CD4-positive, alpha-beta T cell treated with Interleukin-10 for 1 hour (primary cell): ENCODE measurements at places on chromosomes 3 and 15.

- DNase-seq: no peak
Observed at GRCh38 chr3:156433910-156434309, 121.0 kb downstream of the SSR3 start.

- no peak for DNase-seq
Observed at GRCh38 chr3:195825191-195825588, 13.5 kb upstream of the MUC4 start.

GRCh38 chr3:175879417-175879816 is 1020.3 kb downstream of the NAALADL2 start:
- DNase-seq: no peak

- DNase-seq: no peak
Observed at GRCh38 chr3:24311881-24312280, 182.8 kb downstream of the THRB start.

GRCh38 chr3:127848131-127849129 is 26.1 kb upstream of the MGLL start:
- no peak for DNase-seq

DNA sequence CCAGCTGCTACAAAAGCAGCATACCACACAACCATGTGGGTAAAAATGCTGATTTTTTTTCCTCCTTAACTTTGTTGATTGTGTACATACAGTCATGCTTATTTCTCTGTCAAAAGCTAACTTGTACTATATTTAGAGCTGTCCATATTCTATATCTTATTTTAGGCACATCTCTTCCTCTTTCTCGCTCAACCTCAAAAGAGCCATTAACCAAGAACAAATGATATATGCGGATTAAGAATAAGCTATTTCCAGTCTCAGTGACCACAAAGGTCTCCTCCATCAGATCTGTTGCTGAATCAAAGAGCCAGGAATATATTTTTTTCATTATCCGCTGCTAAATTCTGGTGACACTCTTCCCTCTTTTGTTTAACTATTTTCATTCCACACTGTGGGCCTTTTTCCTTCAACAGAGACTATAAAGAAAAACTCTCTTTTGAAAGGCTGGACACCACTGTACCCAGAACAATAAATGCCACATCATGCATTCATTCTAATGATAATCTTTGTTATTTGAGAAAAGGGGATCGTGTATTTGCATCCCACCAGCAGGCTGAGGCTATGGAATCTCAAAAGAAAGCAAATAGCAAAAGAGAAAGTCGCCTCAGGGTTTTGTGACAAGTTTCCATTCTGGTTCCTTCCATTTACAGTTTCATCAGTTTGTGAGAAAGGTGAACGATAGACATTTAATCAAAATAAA is 8.0 kb downstream of the TMEM212 start:
- DNase-seq: no peak

GRCh38 chr3:61687206-61687605 is 125.8 kb downstream of the PTPRG start:
- DNase-seq: no peak

- no peak for DNase-seq
Observed at GRCh38 chr3:16883057-16883722, 1.6 kb upstream of the PLCL2 start.

DNA sequence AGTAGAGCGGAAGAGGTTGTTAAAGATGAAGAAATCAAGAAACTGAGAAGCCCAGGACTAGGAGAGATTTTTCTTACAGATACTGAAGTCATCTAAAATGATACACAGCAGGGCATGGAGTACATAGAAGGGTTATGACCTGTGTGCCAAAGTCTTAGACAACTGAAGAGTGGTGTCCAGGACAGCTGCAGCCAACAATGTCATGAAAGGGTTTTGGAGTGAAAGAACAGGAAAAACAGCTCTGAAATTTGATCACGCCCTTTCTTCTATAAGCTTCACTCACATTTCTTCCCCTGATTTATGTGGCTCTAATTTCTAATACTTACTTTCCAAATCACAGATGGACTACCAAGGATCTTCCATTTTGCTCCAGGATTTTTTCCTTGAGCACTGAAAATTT is 3.0 kb downstream of the CFAP20DC start:
- no peak for DNase-seq

DNA sequence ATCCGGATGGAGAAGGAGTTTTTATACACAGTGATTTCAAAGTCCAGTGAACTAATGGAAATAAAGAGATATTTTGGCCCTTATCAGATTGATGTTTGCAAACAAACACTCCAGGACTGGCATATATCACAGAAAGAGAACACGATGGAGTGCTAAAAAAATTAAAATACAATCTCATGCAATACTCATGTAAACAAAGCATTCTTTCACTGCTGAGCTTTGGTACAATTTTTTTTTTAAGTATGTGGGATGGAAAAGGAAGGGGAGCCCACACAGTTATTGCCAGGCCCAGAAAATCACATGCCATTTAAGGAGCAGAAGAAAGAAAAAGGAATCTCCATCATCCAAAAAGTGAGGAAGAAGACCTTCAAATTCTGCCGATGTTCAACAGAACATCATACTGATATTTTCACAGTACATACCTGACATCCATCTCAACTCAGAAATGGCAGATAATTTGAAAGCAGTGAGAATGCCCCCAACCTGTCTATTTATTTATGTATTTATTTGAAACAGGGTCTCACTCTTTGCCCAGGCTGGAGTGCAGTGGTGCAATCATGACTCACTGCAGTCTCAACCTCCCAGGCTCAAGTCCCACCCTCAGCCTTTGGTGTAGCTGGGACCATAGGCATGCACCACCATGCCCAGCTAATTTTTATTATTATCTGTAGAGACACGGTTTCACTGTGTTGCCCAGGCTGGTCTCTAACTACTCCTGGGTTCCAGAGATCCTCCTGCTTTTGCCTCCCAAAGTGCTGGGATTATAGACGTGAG is 107.5 kb upstream of the SLC2A2 start:
- no peak for DNase-seq

- no peak for DNase-seq
Observed at GRCh38 chr3:60294181-60294580, 957.1 kb downstream of the FHIT start.

GRCh38 chr3:178302966-178303930 is 233.0 kb upstream of the KCNMB2 start:
- DNase-seq: no peak

GRCh38 chr3:84008623-84009022 is 950.2 kb upstream of the CADM2 start:
- no peak for DNase-seq

DNA sequence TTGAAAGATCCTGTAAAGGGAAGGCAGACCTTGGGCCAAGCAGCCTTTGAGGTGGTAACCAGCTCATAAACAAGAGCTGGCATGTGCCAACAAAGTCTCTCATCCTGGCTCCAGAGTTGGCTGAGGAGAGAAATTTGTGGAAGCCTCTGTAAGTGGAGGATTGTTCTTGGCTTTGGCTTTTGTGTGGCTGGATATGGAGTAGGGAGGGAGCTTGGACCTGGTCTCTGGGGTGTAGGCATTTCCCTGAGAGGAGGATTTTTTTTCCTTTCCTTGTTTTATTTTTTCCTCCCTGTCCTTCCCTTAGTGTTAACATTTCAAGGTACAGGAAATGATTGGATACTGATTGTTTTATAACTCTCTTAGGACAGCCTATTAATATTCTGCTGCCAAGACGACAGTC is 60.8 kb downstream of the ZNF609 start:
- no peak for DNase-seq

GRCh38 chr15:96038650-96039049 is 291.9 kb upstream of the NR2F2 start:
- no peak for DNase-seq
